ENCODE measurements at places on chromosomes 11 and 22. TPM values are rescaled to one million over a fixed set of nuclear protein-coding genes. Genes with fewer than 3 reads are reported as not detected.
A peak's percentile ranks its signal among the peaks of the same experiment; 100 is the strongest.

Gene FBLN1
- total RNA-seq, result 238 TPM

- DNase-seq, result peak; percentile 93
Observed at GRCh38 chr11:57639321-57640067, 10.2 kb downstream of the YPEL4 start.

Gene RDX
- total RNA-seq, result 225 TPM

DNA sequence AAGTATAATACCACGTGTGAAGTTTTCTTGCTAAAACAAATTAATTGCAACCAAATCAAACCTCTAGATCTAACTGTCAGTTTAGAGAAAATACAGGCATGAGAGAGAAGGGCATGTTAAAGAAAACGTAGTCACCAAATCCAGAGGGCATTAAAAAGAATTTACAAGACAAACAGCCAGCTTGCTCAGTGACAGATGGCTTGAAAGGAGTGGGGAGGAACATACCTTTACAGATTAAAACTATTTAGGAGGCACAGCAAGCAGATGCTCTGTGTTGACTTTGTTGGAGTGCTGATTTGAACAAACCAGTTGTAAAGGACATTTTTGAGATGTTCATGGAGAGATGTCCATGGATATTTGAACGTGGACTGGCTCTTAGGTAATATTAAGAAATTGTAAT is 96.9 kb downstream of the ATXN10 start:
- no peak for DNase-seq

- no peak for DNase-seq
Observed at GRCh38 chr22:23527971-23528740, 51.9 kb downstream of the IGLL1 start.

GRCh38 chr11:128389461-128389976 is 197.8 kb downstream of the ETS1 start:
- no peak for DNase-seq

Gene FOSL1
- total RNA-seq, result 1.3 TPM

Gene ADM2
- total RNA-seq, result 0.36 TPM

- no peak for DNase-seq
Observed at GRCh38 chr11:46560300-46560991, 33.4 kb downstream of the AMBRA1 start.

Data from endothelial cell (in vitro differentiated cells).